ENCODE measurements at places on chromosomes 7 and 10.

- no peak for DNase-seq
Measured at GRCh38 chr10:74011017-74011416, 13.1 kb downstream of the VCL start.

- DNase-seq = no peak
Measured at GRCh38 chr10:104056619-104057273, 28.9 kb downstream of the COL17A1 start.

DNA sequence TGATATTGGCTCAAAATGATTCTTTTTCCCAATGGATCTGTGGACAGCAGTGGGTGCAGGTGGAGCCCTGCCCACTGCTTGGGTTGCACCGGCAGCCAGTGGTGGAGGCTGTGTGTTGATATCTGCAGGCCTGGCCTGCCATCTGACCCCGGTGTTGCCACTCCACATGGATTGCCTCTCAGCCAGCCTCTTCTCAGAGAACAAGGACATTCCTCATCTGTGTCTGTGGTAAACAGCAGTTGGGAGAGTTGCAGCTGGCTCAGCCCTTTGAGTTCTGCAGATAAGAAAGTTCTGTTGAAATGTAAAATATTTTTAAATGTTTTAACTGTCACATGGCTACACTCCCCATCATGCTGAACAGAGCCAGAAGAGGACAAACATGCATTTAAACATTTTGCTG, 374.9 kb upstream of the CELF2 start:
- no peak for DNase-seq

GRCh38 chr10:72096115-72097000, 8.0 kb upstream of the SPOCK2 start:
- DNase-seq = peak; percentile 74

DNA sequence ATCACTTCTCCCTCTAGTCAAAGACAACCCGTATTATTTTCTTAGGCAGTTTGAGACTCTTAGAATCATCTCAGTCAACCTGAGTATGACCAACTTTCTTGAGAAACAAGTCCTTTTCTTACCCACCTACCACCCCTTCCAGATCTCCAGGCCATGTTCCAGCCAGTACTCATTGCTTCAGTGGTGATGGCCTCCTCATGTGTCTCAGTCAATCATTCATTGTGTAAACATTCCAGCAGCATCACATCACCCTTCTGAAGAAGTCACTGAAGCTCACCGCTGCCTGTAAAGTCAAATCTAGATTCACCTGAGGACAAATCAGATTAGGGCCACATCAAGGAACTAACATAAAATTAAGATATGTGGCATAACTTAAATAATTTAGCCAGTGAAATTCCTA, 467.2 kb upstream of the NRP1 start:
- no peak for DNase-seq
